EL (cell line): ENCODE measurements at places on chromosomes 16 and 17.

- no peak for DNase-seq
These were observed 332 bp upstream of the VPS25 start for GRCh38 chr17:42772945-42773289.

DNA sequence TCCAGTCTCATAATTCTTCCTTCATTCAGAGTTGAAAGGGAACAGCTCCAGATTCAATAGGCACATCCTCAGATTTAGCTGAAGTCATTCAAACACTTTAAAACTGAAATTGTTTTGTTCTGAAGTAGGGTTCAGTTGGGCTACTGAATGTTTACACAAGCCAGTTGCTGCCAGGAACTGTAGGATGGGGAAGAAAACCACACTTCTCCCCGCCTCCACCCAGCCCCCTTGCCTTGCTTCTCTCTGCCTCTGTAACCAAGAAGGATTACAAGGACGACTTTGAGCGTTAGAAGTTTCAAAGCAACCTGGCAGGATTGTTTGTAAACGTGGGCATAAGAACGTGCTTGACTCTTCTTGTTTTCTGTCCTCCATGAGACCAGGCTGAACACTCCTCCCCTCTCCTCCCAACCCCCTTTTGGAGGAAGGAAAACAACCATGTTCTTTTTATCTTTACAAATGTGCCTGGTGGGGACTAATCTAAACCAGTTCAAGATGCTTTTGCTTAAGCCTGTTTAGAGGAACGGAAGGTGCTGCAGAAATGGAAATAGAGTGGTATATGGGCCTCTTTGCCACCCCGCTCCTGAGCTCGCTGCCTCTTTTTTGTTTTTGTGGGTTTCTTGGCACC lies 287.9 kb downstream of the FTO start:
- DNase-seq: no peak

DNA sequence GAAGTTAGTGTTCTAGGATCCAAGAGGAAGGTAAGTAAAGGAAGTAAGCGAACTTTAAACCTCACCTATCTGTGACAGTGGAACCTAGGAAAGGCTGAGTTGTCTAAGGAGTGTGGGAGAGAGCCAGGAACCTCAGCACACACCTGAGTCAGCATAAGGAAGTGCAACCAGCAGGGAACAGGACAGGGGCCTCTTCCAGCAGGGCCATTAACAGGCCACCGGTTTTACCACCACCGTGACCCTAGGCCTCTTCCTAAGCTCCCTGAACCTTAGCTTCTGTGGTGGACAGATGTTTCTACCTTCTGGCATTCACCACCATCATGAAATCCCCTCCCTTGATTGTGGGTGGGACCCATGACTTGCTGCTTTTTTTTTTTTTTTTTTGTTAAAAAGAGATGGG lies 26.7 kb upstream of the GPATCH8 start:
- no peak for DNase-seq

- no peak for DNase-seq
These were observed 151.9 kb downstream of the MSI2 start for GRCh38 chr17:57408071-57408811.

DNA sequence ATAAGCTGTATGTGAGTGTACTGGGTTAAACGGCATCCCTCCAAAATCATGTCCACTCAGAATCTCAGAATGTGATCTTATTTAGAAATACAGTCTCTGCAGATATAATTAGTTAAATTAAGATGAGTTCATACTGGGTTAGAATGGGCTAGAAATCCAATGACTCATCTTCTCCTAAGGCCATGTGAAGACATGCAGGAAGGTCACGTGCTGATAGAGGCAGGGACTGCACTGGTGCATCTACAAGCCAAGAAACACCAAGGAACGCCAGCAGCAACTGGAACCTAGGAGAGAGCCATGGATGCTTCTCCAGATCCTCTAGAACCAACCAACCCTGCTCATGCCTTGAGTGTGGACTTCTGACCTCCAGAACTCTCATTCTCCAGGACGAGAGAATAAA lies 241.0 kb downstream of the XYLT1 start:
- DNase-seq: peak; percentile 8

DNA sequence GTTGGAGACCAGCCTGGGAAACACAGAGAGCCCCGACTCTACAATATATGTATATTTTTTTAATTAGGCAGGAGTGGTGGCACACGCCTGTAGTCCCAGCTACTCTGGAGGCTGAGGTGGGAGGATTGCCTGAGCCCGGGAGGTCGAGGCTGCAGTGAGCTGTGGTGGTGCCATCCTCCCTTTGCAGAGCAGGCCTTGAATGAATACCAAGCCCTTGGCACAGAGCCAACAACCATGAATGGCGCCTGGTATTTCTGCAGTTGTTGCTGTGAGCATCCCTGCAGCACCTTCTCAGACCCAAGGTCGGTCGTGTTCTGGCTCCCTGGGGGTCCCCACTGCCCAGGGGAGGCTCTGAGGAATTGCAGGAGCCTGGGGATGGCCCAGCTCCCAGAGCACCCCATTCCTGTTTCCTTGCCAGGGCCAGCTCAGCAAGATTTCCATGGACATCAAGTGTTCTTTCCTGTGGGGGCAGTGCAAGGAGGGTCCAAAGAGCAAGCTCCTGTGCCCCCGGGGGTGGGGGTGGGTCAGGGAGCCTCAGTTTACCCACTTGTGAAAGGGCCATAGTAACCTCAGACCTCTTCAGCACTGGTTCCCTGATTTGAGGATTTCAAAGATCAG lies 25.6 kb upstream of the RMI2 start:
- no peak for DNase-seq

- no peak for DNase-seq
These were observed 1.9 kb upstream of the SMIM5 start for GRCh38 chr17:75631353-75631752.

- DNase-seq: peak; percentile 59
These were observed 43.1 kb downstream of the GLG1 start for GRCh38 chr16:74563828-74564263.

DNA sequence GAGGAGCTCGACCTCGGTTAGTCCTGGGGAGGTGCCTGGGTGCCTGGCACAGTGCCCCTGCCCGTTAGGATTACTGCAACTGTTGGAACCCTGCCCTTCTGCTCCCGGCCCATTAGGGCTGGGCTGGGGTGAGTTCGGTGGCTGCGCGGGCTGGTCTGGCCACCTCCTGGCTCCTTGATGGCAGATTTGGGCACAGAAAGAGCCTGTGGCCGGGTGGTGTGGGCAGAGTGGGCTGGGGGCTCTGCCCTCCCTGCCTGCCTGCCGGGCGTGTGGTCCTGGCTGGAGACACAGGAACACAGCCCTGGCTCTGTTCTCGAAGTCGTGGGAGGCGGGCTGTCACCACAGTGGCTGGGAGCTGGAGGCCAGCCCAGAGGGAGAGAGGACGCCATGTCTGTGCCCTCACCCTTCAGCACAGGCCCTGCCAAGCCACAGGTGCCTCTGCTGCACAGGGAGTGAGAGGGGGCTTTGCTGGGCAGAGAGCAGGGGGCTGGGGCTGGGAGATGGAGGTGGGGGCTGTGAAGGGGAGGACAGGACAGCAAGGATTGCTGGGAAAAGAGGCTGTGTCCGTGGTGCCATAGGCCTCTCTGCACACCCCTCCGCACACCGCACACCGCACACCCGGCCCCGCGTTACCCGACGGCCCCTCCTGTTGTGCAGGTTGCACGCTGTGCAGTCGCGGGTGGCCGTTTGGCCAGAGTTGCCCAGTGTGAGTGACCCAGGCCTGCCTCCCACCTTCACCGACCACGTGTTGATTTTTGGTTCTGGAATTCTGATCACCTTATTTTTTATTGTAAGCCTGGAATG lies 236.6 kb upstream of the GSE1 start:
- no peak for DNase-seq

DNA sequence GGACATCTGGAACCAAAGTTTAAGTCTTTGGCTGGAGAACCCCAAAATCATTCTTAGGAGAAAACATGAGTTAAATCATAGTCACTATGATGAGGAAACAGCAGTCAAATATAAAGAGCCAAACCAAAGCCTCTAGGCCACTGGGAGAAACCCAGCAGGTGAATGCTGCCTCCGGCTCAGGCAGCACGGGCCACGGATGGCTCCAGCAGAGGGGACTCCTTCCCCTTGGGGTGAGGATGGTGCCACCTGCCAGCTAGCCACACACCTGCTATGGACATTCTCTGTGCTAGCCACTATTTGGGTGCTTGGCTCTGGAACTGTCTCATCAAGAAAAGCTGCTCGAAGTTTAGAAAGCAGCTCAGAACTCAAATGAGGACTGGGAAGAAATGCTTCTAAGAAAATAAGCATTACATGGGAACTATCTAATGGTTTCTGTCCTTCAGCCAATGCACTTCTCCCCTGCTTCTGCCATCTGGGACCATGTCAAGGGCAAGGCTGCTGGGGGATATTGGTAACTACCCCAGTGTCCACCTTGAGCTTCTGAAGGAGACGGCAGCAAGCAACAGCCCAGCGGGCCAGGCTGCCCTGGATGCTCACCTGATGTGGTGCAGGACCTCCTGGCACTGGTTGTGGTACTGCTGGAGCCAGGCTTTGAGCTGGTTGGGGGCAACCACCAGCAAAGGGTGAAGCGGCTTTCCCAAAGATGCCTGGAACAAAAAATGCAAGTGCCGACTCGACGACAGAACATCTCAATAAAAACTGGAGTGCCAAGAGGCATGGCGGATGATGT lies 22.5 kb downstream of the ELAC2 start:
- DNase-seq: no peak

GRCh38 chr17:59311051-59311468 lies 20.4 kb upstream of the YPEL2 start:
- DNase-seq: peak; percentile 69

DNA sequence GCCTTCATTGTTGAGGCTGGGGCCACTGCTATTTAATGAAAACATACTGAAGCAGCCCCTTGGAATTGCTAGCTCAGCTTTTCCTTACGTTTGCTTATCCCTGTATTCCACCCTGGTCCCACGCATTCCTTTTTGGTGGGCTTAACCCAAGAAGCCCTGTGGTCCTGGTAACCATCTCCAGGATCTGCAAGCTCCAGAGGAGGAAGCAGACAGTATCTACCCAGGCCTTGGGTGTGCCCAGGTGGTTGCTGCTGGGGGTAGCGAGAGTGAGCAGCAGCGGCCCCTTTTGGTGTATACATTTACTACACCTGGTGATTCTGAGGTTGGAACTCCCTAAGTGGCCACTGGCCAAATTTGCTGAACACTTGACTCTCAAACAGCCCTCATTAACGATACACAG lies 97.7 kb downstream of the CBLN1 start:
- DNase-seq: no peak

DNA sequence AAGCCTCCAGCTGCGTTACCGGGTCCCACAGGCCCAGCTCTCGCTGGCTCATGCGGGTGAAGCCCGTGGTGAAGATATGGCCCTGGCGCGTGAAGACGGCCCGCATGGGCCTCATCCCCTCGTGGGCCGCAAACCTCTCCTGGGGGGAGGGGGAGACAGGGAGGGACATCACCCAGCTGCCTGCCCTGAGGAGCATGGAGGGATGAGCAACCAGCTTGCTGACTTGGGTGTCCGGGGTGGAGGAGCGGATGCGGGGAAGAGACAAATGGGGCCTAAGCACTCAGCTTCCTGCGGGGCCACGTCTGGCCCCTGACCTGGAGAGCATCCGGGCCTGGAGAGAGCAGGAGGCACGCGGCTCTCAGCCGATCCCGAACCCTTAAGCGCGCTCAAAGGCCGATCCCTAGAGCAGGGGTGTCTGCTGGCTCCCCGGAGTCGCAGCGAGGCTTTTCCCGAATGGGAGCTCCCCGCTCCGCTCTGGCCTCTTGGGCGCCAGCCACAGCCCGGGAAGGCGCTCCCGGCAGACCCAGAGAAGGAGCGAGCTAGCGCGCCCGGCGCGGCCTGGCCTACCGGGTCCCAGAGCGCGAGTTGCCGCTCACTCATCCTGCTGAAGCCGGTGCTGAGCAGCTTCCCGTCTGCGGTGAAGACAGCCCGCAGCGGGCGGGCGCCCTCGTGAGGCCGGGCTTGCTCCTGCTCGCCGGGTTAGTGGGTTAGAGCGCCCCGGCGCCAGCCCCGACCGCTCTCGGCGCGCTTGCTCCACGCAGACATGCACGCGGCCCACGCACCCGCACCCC lies 5.0 kb downstream of the CORO6 start:
- DNase-seq: peak; percentile 68

DNA sequence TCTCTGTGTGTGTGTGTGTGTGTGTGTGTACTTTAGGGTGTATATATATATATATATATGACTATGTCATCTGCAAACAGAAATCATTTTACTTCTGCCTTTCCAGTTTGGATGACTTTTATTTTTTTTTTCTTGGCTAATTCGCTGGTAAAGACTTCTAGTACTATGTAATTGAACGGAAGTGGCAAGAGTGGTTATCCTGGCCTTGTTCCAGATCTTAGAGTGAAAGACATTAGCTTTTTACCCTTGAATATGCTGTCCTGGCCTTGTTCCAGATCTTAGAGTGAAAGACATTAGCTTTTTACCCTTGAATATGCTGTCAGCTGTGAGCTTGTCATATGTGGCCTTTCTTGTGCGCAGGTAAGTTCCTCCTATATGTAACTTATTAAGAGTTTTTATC lies 72.7 kb upstream of the MYOCD start:
- no peak for DNase-seq

- DNase-seq: no peak
These were observed 26.8 kb upstream of the PIK3R6 start for GRCh38 chr17:8894202-8894671.

- DNase-seq: peak; percentile 55
These were observed 57.3 kb upstream of the CCL1 start for GRCh38 chr17:34420254-34420766.

GRCh38 chr17:69818467-69818866 lies 256.6 kb upstream of the KCNJ16 start:
- no peak for DNase-seq

DNA sequence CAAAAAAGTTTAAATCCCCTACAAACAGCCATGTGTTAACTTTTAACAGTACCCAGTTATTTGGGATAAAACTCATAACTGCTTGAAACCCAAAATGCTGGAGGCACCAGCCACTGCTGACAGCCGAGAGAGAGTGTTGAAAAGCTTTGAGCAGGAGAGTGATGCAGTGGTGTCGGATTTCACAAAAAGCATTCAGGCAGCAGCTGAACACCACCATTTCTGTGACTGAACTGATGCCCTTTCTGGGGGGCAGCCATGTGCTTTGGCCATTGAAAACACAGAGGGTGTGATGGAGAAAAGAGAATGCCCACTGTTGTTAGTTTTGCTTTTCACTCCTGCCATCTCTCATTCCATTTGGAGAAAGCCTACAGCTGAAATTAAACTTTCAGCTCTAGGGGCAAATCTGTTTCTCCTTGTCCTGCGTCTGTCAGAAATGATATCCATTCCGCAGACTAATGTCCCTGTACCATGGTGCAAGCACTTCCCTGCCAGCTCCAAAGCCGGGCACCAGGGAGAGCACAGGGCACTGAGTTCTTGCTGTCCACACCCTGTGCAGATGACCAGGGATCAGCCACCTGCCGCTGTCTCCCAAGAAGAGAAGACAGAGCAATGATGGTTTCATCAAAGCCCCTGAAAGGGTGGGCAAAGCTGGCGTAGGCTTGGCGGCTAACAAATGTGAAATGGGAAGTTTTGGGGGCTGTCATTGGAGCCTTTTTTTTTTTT lies 16.6 kb upstream of the MLYCD start:
- DNase-seq: no peak
